ENCODE measurements at places on chromosomes 1 and 21.

- no peak for DNase-seq
Measured at GRCh38 chr1:165543532-165544438, at the start of gene LRRC52. LRRC52 (plus strand) TSS chr1:165544000; CDS start chr1:165544297, 297 bp downstream.

- DNase-seq: no peak
Measured at GRCh38 chr1:224502459-224503160, 68.0 kb upstream of the WDR26 start.

GRCh38 chr1:215277532-215277931 is 195.0 kb downstream of the KCNK2 start:
- no peak for DNase-seq

- DNase-seq: no peak
Measured at GRCh38 chr1:32349211-32349708, 13.0 kb downstream of the FAM229A start.

DNA sequence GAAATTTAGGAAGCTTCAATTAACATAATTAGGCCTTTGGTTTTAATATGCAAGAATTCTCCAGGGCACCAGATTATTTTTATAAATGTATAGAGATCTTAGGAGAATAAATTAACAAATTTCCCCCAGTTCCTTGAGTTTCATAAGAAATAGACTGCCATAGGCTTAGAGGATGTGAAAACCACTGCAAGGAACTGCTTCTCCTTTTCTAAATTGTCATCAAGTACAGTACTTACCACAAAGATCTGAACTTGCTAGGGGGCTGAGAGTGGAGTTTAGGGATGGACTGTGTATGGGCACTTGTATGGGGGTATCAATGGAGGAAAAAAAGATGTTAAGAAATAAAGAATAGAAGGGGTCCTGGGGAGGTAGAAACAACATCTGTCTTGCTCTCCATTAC is 31.1 kb downstream of the LHX8 start:
- no peak for DNase-seq

GRCh38 chr1:213687832-213688231 is 299.9 kb upstream of the PROX1 start:
- no peak for DNase-seq

GRCh38 chr1:228884196-228884595 is 148.9 kb downstream of the RHOU start:
- no peak for DNase-seq

DNA sequence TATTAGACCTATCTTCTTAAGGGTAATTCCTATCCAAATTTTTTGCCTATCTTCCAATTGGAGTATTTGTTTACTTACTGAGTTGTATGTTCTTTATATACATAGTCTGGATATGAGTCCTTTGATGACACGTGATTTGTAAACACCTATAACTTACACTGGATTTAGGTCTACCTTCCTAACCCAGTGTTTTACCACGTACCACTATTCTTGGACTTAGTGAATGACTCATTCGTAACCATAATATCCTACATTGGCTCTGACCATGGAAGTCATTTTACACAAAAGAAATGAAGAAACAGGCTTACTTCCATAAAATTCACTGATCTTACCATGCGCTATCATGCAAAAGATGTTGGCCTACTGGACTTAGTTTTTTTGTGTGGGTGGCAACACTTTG is 23.9 kb upstream of the ZZZ3 start:
- no peak for DNase-seq
